SW 1271 (cell line): ENCODE measurements at places on chromosomes 1 and 21.

- DNase-seq = peak; percentile 54
Observed at GRCh38 chr1:173190101-173190936, 16.8 kb downstream of the TNFSF4 start.

DNA sequence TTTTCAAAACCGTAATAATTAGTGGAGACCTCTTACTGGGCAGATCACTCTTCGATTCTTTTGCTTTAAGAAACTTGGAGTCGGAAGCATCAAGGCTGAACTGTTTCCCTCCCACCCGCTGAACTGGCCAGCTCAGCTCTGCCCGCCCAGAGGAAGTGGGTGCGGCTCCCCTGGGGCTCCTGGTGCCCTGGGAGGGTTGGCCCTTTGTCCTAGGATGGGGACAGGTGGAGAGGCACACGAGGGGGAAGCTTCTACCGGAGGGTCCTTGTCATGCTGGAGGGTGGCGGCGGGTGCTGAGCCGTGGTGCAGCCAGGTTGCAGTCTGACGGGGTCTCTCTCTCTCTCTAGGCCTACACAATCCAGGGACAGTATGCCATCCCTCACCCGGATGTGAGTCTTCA lies 64.3 kb upstream of the COL6A1 start:
- DNase-seq = no peak

- DNase-seq = no peak
Observed at GRCh38 chr1:218869276-218869675, 304.4 kb upstream of the LYPLAL1 start.

DNA sequence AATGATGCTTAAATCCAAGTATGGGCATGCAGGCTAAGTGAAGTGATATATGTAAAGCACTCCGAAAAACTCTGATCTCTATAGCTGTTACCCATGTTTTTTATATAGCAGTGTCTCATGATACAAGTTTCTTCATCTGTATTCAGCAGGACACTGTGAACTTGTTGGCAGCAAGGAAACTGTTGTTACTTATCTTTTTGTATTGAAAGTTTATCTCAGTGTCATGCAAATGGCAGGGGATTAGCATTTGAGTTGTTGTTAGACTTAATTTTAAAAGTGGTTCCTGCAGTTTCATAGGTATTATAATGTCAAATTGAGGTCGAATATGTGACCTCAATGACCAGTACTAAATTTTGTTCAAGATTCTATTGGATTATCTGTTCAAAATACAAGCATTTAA lies 47.9 kb downstream of the NCAM2 start:
- DNase-seq = no peak

GRCh38 chr1:162003061-162003829 lies 20.4 kb downstream of the OLFML2B start:
- DNase-seq = no peak

DNA sequence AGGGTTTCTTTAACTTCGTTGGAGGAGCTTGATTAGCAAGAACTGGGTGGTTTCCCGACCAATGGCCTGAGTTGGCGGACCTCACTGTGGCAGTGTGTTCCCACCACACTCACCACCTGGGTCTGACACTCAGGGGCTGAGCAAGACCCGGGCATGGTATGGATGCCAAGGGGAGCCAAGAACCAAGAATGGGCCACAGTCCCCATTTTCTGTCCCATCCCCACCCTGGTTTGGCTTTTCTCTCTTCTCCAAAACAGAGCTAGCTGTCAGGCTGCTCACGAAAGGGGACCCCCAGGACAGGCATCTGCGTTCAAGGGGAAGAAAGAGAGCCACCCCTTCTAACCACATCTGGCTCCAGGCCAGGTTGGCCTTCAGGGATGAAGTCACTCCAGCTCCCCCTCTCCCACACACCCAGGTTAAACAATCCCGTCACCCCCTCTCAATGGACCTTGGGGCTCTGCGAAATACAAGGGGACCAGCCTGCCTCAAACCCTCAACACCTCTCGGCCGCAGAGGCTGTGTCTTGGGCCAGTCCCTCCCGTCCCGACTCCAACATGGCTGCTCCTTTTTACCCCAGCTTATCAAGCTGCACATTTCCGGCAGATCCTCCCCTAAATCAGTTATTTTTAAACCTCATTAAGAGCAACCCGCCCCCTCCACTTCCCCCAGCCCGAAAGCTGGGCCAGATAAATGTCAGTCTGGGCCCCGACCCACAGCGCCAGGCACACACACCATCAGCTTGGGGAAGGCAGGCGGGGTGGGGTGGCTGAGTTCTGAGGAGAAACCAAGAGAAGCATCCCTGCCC lies 3.4 kb downstream of the TAGLN2 start:
- no peak for DNase-seq

DNA sequence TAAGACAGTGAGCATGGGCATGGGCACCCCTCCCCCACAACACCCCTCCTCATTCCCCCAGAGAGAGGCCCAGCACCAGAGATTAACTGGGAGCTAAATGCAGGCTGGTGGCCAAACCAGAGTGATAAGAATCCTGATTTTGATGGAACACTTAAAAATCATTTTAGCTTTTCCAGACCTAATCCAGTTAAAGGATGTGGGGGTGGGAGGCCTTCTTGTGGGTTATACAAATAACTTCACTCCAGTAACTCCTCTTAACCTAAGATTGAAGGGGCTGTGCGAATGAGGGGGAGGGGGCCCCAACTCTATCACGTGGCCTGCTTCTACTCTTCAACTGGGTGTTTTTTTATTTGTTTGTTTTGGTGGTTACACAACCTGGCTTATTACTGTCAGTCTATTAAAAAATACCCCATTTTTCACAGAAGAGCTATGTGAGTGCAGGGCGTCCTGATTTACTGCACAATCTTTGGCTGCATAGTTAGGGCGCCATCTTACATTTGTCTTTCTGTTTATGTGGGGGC lies 398.1 kb upstream of the LYPLAL1 start:
- DNase-seq = no peak

GRCh38 chr1:24966724-24967346 lies 36.8 kb upstream of the RUNX3 start:
- DNase-seq = no peak

DNA sequence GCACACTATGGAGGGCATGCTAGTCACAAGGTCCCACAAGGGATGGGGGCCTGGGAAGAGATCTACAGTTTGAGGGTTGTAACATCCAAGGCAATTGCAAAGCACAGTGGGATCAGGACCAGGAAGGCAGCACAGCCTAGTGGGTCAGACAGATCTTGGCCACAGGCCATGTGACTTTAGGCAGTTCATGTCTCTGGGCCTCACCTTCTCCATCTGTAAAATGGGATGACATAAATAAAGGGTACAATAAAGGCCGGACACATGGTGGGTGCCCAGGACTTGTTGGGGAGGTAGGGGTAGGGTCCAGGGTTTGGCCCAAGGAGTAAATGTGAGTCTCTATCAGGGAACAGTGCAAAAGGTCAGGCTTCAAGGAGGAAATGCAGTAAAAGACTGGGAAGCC lies 18.1 kb upstream of the IGSF21 start:
- DNase-seq = no peak

DNA sequence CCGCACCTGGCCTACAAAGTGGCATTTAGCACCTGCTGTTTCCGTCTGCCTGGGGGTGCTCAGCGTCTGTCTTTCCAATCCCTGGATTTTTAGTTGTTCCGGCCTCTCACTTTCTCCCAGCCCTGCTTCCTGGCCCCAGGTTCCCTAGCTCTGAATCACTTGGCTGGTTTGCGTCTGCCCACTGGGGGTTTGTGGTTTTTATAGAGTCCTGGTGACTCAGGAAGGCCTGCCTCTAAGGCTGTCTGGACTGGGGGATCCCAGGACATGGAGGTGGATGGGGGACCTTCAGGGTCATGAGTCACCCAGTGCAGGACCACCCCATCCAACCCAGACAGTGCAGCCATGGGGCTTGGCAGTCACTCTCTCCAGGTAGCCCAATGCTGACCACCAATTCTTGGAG lies 53.5 kb downstream of the MRPL37 start:
- DNase-seq = peak; percentile 56

DNA sequence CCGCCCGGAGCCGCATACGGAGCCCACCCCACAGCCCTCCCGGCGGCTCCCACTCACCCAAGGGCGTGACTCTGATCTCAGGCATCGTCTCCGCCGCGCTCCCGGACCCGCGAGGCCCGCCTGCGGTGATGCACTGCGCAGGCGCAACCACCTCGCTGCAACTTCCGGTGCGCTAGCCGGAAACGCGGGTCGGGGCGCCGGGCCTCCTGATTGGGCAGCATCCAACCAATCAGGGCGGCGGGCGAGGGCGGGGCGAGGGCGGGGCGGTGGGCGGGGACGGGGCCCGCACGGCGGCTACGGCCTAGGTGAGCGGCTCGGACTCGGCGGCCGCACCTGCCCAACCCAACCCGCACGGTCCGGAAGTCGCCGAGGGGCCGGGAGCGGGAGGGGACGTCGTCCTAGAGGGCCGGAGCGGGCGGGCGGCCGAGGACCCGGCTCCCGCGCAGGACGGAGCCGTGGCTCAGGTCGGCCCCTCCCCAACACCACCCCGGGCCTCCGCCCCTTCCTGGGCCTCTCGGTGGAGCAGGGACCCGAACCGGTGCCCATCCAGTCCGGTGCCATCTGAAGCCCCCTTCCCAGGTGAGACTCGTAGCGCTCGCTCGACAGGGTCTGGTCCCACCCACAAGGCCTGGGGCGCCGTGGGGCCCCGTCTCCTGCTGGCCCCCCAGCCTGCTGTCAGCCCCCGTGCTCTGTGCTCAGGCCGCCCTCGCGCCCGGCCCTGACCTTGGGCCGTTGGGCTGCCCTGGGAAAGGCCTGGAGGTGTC lies at the start of the genes CPTP and INTS11:
CPTP (plus strand) TSS at position 279 of the 764 bp plus-strand sequence. CDS start 2,109 bp downstream, outside the sequence.
INTS11 (minus strand) TSS at position 137 of the 764 bp plus-strand sequence; CDS start at position 85, 52 bp downstream.
- DNase-seq = peak; percentile 70

DNA sequence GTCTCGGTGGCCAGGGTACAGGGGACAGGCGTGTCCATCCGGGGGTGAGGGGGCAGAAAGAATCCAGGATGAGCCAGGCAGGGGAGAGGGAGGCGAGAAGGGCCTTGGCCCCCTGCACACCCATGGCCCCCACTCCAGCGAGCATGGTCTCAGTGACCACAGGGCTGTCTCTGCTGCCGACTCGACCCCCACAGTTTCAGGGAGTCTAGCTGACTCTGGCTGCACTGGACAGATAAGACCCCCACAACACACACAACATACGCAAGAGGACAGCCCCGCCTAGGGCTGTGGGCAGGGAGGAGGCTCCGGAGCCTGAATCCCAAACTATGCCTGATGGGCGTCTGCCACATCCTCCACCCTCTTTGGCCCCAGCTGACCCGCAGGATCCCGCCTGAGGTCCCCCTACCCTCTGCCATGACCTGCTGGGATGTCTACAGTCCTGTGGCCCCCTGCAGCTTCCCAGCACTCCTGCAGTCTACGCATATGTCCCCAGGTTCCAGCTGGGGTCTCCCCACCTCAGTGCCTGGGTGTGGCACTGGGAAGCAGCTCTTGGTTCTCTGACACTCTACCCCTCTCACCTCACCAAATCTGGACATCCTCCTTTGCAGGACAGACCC lies 22.0 kb downstream of the WNT9A start:
- no peak for DNase-seq

DNA sequence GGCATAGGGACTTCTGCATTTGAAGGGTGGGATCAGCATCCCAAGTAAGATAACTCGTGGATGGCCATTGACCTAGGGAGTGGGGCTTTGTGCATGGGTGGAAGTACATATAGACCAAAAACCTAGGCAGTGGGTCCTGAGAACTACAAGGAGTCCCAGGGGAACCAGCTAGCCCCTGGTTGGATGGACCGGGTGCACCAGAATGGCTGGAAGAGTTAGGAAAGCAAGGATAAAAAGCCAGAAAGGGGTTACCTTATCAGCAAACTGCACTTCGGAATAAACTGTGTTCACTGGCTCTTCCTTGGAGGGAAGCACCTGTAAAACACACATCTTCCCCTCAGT lies 26.6 kb upstream of the SLAMF6 start:
- no peak for DNase-seq

DNA sequence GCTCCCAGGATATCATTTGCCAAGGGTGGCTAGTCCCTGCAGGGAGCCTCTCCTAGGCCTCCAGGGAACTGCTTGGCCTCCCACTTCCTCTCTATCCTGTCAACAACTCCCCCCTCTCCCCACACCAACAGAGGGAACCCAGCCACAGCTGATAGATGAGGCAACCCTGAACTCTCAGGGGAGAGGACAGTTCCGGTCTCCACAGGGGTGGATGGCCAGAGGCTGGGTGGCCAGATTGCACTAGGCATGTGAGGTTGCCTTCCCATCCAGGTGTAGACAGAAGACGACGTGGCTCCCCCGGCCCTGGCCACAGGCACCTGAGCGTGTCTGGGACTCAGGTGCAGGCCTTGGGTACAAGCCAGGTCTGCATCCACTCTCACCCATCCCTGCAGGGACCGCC lies 53.3 kb downstream of the TOR1AIP2 start:
- no peak for DNase-seq

- no peak for DNase-seq
Observed at GRCh38 chr1:23436520-23437354, 12.2 kb upstream of the TCEA3 start.

DNA sequence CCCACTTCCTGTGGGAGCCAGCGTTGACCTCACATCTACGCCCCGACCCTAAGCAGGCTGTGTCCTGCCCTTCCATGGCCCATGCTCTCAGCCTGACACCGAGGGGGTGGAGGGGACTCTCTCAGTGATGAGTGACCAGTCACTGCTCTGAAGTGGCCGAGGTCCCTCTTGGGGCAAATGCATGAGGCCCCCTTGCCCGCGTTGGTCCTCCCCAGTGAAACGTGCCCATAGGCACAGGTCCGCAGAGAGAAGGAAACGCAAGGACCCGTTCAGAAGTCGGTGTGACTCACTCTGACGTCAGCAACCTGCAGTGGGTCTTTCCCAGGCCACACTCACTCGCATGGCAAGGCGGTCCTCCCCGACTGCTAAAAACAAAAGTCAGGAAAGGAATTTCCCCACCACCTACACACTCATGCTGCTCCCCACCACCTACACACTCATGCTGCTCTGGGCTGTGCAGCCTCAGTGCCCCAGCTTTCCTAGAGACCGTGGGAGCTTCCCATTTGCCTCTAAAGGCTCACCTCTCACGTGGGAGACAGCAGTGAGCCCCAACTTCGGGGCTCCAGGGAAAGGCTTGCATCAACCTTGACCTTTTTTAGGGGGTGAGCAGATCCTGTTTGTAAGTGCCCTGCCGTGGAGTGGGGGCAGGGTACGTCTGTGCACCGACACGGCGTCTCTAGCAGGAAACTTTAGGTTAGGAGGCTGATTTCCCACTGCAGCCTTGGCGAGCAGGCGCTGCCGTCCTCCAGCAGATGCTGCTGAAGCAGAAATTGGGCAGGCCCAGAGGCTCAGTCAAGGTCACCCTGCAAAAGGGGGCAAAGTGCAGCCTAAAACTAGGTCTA lies 11.4 kb downstream of the UBASH3A start:
- no peak for DNase-seq

GRCh38 chr1:28358716-28359115 lies 10.8 kb upstream of the PHACTR4 start:
- no peak for DNase-seq

DNA sequence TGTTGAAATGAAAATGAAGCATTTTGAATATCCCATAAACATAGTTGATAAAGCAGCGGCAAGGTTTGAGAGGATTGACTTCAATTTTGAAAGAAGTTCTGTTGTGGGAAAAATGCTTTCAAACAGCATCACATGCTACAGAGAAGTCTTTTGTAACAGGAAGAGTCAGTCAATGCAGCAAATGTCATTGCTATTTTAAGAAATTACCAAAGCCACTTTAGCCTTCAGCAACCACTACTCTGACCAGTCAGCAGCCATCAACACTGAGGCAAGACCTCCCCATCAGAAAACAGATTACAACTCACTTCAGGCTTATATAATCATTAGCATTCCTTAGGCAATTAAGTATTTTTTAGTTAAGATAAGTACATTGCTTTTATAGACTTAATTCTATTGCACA lies 33.8 kb upstream of the FCRL3 start:
- no peak for DNase-seq
